ENCODE measurements at places on chromosomes 4 and X.
A peak's percentile ranks its signal among the peaks of the same experiment; 100 is the strongest.

DNA sequence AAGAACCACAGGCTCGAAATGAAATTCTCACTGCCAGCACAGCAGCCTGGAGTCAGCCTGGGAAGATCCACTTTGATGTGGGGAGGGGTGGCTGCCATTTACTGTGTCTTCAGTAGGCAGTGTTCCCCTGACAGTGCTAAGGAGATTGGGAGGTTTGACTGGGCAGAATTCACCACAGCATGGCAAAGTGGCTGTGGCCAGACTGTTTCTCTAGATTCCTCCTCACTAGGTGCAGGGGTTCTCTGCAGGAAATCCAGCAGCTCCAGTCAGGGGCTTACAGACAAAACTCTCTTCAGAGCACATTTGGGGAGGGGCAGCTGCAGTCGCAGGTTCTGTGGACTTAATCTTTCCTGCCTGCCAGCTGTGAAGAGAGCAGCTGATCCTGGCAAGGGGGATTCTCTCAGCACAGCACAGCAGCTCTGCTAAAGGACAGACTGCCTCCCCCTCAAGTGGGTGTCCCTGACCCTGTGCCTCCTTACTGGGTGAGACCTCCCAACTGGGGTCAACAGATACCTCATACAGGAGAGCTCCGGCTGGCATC, 1174.0 kb downstream of the RAPGEF2 start:
- H3K36me3 ChIP-seq = no peaks in the 10 kb centered on the region
- no peak overlapping the region for H3K4me3 ChIP-seq
- DNase-seq = no peak
- no peak overlapping the region for H3K27ac ChIP-seq
- H3K27me3 ChIP-seq = no peaks in the 10 kb centered on the region

- no peaks in the 10 kb centered on the region for H3K27me3 ChIP-seq
- peak within 1 kb of the TSS; percentile 90 for H3K27ac ChIP-seq
- H3K4me3 ChIP-seq = peak within 1 kb of the TSS; percentile 75
- no peaks in the 10 kb centered on the region for H3K4me1 ChIP-seq
- peaks cover 3% of the 10 kb centered on the region for H3K36me3 ChIP-seq
Measured at GRCh38 chrX:136497556-136498052, at the start of gene HTATSF1. Gene HTATSF1, plus strand, starts transcription at chrX:136497592. Its CDS starts 93 bp downstream, at chrX:136497685.

DNA sequence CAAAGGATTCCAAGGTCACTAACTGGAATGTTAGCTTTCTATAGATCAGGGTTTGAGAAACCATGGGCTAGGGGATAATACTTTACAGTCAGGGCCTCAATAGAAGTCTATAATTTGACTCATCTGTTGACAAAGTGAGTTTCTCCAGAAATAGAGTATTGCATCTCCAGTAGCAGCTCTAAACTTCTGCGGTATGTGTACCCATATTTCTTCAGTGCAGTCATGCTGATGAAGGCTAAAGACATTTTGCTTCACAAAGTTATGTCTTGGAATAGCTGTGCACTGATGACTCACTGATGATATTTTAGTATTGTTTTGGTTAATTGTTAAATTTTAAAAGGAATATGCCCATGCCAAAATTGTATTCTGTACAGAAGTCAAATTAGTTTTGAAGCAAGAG, 464.9 kb upstream of the AMOT start:
- no peak overlapping the region for H3K4me3 ChIP-seq
- no peak overlapping the region for H3K27ac ChIP-seq
- no peaks in the 10 kb centered on the region for H3K36me3 ChIP-seq
- H3K27me3 ChIP-seq = no peaks in the 10 kb centered on the region
- H3K4me1 ChIP-seq = no peaks in the 10 kb centered on the region

- H3K4me3 ChIP-seq = peak overlapping the region; percentile 79
- H3K4me1 ChIP-seq = peaks cover 8% of the 10 kb centered on the region
- no peak for DNase-seq
Measured at GRCh38 chr4:165208221-165208652, 876 bp downstream of the KLHL2 start.

DNA sequence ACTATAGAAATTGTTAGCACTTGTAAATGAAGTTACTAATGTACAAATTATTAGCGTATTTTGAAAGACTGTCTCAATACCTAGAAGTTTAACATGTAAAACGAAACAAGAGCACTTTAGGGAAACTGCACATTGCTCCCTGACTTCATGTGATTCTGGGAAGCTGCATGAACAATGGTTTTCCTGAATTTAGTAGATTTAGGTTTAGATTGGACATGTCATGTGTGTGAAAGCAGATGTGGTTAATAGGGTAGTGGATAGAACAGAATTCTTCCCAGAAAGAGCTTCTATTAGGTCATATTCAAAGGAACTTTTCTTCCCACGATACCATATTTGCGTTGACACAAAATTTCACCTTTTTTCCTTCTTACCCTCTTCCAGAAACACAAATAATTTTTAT, 14.9 kb upstream of the CXCL8 start:
- no peak overlapping the region for H3K4me3 ChIP-seq
- DNase-seq = no peak
- no peak overlapping the region for H3K27ac ChIP-seq
- H3K36me3 ChIP-seq = no peaks in the 10 kb centered on the region
- H3K27me3 ChIP-seq = no peaks in the 10 kb centered on the region

- H3K27ac ChIP-seq = peak overlapping the region; percentile 84
- peak overlapping the region; percentile 80 for H3K4me3 ChIP-seq
- H3K36me3 ChIP-seq = peaks cover 28% of the 10 kb centered on the region
- no peak for DNase-seq
- H3K4me1 ChIP-seq = peaks cover 17% of the 10 kb centered on the region
Measured at GRCh38 chr4:125091-125771, 930 bp downstream of the ZNF718 start.

DNA sequence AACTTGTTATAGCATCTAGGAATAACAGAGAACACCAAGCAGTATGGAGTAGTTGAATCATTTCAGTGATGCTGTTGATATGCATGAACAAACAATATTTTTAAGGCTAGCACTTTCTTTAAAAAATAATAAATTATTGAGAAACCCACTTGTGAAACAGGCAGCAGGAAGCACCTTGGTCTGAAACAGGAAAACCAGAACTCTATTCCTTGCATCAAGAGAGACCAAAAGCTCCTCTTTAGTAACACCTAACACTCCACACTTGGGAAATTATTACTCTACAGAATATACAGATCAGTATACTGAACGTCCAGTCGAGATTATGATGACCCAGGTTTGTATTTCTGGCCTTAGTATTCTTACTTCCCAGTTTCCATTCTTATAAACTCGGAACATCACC, 129.0 kb downstream of the ARAP2 start:
- H3K4me1 ChIP-seq = no peaks in the 10 kb centered on the region
- H3K36me3 ChIP-seq = peaks cover 11% of the 10 kb centered on the region
- no peak overlapping the region for H3K27ac ChIP-seq
- no peaks in the 10 kb centered on the region for H3K27me3 ChIP-seq
- H3K4me3 ChIP-seq = no peak overlapping the region
- no peak for DNase-seq

- no peaks in the 10 kb centered on the region for H3K36me3 ChIP-seq
- no peaks in the 10 kb centered on the region for H3K4me1 ChIP-seq
- H3K27ac ChIP-seq = no peak overlapping the region
- H3K27me3 ChIP-seq = no peaks in the 10 kb centered on the region
- no peak for DNase-seq
Measured at GRCh38 chrX:78455901-78456300, 128.5 kb upstream of the CYSLTR1 start.

DNA sequence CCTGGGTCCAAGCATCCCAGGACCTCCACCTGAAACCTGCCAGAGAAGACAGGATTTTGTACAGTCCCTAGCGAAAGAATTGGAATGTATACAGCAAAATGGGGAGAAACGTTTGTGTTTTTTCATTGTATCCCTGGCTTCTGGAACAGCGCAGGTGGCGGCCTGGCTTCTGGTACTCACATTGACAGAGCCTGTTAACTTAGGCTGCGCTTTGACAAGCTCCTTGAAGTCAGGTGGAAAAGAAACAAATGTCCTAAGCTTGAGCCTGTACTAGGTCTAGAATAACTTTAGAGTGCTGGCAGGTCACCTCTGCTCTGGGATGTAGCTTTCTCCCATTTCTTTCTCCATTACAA, 343.7 kb upstream of the KLF3 start:
- H3K36me3 ChIP-seq = no peaks in the 10 kb centered on the region
- peaks cover 20% of the 10 kb centered on the region for H3K4me1 ChIP-seq
- H3K4me3 ChIP-seq = no peak overlapping the region
- H3K27ac ChIP-seq = no peak overlapping the region
- no peak for DNase-seq

- peaks cover 4% of the 10 kb centered on the region for H3K4me1 ChIP-seq
- H3K27ac ChIP-seq = no peak overlapping the region
- H3K4me3 ChIP-seq = no peak overlapping the region
- no peak for DNase-seq
- H3K36me3 ChIP-seq = peaks cover 4% of the 10 kb centered on the region
- no peaks in the 10 kb centered on the region for H3K27me3 ChIP-seq
Measured at GRCh38 chrX:15849555-15849954, 5.1 kb downstream of the AP1S2 start.

DNA sequence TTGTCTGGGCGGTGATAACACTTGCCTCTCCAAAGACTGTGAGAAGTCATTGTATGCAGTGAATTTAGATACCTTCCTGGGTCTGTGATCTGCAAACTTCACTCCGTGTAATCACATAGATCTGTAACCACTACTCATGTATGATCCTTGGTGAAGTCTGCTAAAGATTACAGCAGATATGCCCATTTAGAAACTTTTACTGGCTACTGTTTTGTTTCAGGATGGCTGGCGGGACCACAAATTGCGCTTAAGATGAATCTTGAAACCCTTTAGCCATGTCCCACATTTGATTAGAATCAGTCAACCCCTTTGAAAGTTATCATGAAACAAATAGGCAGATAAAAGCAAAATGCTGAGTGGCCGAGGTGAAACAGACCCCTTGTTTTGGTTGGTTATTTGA, 126.5 kb upstream of the SCML1 start:
- H3K27ac ChIP-seq = no peak overlapping the region
- no peaks in the 10 kb centered on the region for H3K27me3 ChIP-seq
- no peaks in the 10 kb centered on the region for H3K36me3 ChIP-seq
- H3K4me3 ChIP-seq = no peak overlapping the region
- H3K4me1 ChIP-seq = no peaks in the 10 kb centered on the region

DNA sequence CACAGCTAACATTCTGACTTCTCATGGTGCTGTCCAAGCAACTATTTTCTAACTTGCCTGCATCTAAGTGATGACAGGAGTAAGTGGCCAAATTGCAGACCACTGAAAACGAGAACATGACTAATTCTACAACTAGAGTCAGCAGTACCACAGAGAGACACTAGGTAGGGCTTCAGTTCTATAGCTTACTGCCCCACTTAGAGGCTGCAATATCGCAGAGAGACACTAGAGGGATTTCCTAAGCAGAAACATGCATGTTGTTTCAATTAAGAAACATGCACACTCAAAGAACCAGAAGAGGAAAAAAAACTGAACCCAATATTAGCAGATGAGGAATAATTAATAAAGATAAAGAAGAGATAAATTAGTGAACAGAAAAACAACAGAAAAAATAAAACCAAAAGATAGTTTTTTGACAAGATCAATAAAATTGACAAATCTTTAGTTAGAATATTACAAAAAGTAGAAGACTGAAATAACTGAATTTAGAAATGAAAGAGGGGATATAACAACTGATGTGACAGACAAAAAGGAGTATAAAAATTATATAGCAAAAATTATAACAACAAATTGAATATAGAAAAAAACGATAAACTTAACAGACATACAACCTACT, 100.8 kb downstream of the SPIN4 start:
- H3K36me3 ChIP-seq = no peaks in the 10 kb centered on the region
- H3K27me3 ChIP-seq = no peaks in the 10 kb centered on the region
- H3K4me3 ChIP-seq = no peak overlapping the region
- no peak overlapping the region for H3K27ac ChIP-seq

DNA sequence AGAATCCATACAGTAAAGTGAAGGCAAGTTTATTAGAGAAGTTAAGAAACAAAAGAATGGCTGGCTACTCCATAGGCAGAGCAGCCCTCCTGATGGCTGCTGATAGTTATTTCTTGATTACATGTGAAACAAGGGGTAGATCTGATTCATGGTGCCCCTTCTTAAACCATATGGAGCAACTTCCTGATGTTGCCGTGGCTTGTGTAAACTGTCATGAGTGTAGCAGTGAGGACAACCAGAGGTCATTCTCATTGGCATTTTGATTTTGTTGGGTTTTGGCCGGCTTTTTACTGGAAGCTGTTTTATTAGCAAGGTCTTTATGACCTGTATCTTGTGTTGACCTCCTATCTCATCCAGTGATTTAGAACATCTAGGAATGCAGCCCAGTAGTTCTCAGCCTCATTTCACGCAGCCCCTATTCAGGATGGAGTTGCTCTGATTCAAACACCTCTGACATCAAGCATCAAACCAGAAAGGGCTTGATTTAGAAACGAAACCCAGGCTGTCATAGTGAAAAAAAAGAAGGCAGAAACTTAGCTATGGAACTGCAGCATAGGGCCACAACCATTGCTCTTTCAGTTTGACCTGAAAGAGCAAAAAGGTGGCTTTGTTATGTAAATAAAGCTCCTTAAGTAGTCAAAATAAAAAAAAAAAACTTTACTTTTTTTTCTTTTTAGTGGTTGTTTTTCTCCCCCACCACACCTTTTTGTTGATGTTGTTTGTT, 37.8 kb downstream of the SPCS3 start:
- DNase-seq = no peak
- no peaks in the 10 kb centered on the region for H3K36me3 ChIP-seq
- H3K27ac ChIP-seq = no peak overlapping the region
- H3K4me3 ChIP-seq = no peak overlapping the region
- H3K4me1 ChIP-seq = no peaks in the 10 kb centered on the region

DNA sequence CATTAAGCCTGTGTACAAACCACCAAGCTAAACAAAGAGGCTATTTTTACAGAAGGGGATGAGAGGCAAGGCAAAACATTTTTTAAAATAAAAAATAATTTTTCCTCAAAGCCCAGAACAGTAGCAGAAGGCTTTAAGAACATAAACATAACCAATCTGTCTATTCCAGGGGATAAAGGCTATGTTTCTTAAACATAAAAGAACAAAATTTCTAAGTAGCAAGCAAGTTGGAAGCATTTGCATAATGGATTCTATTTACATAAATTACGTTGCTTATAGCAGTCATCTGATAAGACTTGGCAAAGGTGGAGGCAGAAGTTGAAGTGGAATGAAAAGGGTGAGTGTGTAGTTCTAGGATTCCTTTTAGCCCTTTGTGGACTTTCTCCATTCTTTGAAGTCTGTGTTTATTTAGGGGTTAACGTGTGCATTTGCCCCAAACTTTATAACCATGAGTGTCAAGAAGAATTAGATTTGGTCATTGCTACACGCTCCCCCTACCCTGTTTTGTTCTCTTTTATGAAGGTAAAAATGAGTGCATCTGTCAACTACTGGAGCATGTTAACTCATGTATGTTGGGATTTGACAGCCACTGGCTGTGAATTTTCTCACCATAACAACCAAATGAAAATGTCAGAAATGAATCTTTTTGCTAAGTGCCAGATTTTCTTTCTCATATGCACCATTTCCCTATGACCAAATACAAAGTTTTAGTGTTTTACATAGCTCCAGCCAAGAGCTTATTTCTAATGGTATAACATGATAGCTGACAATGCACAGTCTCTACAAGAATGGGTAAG, 378.4 kb upstream of the IGFBP7 start:
- no peak for DNase-seq
- no peaks in the 10 kb centered on the region for H3K27me3 ChIP-seq
- no peak overlapping the region for H3K4me3 ChIP-seq
- H3K27ac ChIP-seq = no peak overlapping the region
